ENCODE measurements at places on chromosomes 1 and 21. TPM values are rescaled to one million over a fixed set of nuclear protein-coding genes. Genes with fewer than 3 reads are reported as not detected.

DNA sequence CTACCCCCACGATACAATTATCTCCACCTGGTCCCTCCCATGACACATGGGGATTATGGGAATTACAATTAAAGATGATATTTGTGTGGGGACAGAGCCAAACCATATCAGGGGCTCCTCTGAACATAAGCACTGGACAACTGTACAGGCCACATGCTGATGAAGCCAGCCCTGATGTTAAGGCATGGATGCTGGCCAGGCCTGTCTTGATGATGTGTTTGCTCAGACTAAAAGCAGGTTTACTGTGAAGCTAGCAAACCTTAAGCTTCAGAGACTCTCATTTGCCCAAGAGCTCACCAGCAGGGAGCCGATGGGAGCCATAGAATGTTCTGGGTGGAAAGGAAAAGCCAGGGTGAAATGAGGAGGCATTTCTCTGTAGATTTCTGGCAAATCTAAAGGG, 135.3 kb upstream of the KCNK1 start:
- DNase-seq, result no peak
- no peaks in the 10 kb centered on the region for H3K36me3 ChIP-seq
- H3K27ac ChIP-seq, result no peak overlapping the region
- no peak overlapping the region for H3K4me3 ChIP-seq
- H3K27me3 ChIP-seq, result no peaks in the 10 kb centered on the region

The C1QB gene
- total RNA-seq, result not detected

GRCh38 chr1:177897998-177898654, 71.7 kb downstream of the SEC16B start:
- no peak for DNase-seq
- H3K27me3 ChIP-seq, result no peaks in the 10 kb centered on the region
- no peaks in the 10 kb centered on the region for H3K4me1 ChIP-seq

DNA sequence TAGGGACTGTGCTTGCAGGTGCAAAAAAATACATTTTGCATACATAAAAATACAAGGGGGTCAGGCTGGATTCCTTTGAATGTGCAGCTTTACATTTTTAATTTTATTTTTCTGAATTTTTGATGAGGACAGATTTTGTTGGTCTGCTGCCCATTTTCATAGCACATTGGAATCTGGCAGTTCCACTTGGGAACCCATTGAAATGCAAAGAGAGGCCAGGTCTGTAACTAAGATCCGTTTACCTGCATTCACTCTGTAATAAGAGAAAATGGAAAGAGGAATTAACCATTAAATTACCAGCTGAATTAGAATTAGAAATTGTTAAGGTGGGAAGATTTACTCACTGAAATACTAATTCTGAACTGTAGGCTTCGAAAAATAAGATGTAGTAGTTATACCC, 221.6 kb downstream of the DAB1 start:
- H3K27ac ChIP-seq, result no peak overlapping the region
- no peaks in the 10 kb centered on the region for H3K27me3 ChIP-seq
- DNase-seq, result no peak
- no peaks in the 10 kb centered on the region for H3K4me1 ChIP-seq
- no peaks in the 10 kb centered on the region for H3K36me3 ChIP-seq
- H3K4me3 ChIP-seq, result no peak overlapping the region

GRCh38 chr1:47709019-47709871, 271.4 kb downstream of the FOXD2 start:
- H3K27ac ChIP-seq, result no peak overlapping the region
- no peaks in the 10 kb centered on the region for H3K27me3 ChIP-seq
- peaks cover 3% of the 10 kb centered on the region for H3K4me1 ChIP-seq
- no peak overlapping the region for H3K4me3 ChIP-seq

The NR0B2 gene
- total RNA-seq, result not detected

GRCh38 chr1:232751393-232752140, 53.6 kb upstream of the MAP10 start:
- H3K4me1 ChIP-seq, result no peaks in the 10 kb centered on the region
- no peak overlapping the region for H3K4me3 ChIP-seq
- H3K27me3 ChIP-seq, result no peaks in the 10 kb centered on the region
- H3K27ac ChIP-seq, result no peak overlapping the region
- DNase-seq, result no peak
- H3K36me3 ChIP-seq, result no peaks in the 10 kb centered on the region

DNA sequence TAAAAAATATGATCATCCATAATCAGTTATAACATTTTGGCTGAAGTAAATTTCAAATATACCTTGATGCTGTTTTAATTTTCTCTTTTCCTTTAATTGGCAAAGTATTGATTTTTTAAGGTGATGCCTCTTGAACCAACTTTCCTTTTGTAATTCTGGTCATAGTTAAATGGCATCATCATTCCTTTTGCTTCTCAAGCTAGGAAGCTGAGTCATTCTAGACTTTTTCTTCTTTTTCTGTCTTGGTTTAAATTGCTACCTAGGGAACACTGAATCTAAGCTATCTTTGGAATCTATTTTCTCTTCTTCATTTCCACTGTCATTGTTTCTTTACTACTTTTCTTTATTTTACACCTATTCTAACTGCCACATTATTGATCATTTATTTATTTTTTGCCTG, 162.7 kb downstream of the HMCN1 start:
- no peak overlapping the region for H3K4me3 ChIP-seq
- no peaks in the 10 kb centered on the region for H3K27me3 ChIP-seq
- H3K4me1 ChIP-seq, result 0 out of 2 replicates have a peak, but pooled peaks cover 3% of the 10 kb centered on the region

Measured in SJSA1 (cell line).